ENCODE measurements at places on chromosomes 11 and 22. TPM values are rescaled to one million over a fixed set of nuclear protein-coding genes. Genes with fewer than 3 reads are reported as not detected.
A peak's percentile ranks its signal among the peaks of the same experiment; 100 is the strongest.

DNA sequence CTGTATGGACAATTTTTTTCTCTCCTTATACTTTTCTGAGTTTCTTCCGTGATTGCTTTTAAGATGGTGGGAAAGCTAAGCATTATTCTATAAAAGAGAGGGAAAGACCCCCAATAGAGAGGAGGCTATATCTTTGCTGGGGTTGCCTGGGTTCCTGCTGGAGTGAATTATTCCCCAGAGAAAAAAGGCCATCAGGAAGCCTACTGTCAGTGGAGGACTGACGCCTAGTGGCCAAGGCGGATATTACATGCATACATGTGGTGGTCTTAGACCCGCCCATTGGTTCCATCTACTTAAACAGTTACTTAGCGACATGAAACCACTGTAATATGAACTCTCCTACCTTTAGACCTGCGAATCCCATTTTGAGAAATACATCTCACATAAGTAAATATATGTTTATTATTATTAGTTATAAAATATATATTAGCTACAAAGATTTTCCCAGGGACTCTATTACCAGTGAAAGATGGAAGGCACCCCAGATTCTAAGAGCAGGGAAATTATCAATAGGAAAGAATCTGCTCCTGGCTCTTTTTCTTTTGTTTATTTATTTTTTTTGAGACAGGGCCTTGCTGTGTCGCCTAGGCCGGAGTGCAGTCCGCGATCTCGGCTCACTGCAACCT lies 15.7 kb upstream of the PGA3 start:
- DNase-seq, result peak; percentile 44

Gene LMO2
- 9.0 TPM for total RNA-seq

GRCh38 chr11:124172599-124172998 lies 10.5 kb upstream of the OR10D3 start:
- no peak for DNase-seq

DNA sequence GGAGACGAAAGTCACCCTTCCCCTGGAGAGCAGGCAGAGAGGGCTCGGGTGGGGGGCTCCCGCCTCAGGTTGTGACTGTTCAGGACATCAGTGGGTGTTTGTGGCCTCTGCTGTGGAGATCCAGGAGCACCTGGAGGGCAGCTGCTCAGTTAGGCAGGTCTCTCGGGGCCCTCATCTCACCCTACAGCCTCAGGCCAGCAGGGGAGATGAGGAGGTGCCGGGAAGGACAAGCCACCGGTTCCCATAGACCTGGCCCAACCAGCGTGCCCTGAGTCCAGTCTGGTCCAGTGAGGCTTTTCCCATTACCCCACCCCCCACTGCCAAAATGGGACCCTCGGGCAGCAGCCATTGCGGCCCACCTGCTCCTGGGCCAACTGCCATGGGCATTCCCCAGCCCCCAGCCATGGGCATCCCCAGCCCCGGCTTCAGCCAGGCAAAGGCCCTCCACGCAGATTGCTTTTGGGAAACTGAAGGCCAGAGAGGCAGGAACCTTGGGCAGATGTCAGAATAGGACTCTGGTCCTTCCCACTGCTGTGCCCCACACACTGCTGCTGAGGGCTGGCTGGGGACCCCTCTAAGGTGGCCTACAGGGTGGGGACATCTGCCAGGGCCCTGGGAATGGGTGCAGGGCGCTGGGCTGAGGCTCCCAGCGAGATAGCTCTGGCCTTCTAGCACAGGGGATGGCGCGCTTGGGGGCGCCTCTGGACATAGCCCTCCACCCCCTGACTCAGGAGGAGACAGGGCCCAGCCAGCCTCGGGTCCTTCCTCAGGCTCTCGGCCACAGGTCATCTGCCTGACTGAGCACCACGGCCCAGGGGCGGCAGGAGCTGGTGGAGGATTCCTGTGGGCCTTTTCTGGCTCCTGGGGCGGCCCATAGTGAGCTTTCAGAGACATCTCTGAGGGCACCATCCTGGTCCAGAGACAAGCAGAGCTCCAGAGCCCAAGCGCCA lies 4.8 kb downstream of the PIM3 start:
- DNase-seq, result peak; percentile 28

DNA sequence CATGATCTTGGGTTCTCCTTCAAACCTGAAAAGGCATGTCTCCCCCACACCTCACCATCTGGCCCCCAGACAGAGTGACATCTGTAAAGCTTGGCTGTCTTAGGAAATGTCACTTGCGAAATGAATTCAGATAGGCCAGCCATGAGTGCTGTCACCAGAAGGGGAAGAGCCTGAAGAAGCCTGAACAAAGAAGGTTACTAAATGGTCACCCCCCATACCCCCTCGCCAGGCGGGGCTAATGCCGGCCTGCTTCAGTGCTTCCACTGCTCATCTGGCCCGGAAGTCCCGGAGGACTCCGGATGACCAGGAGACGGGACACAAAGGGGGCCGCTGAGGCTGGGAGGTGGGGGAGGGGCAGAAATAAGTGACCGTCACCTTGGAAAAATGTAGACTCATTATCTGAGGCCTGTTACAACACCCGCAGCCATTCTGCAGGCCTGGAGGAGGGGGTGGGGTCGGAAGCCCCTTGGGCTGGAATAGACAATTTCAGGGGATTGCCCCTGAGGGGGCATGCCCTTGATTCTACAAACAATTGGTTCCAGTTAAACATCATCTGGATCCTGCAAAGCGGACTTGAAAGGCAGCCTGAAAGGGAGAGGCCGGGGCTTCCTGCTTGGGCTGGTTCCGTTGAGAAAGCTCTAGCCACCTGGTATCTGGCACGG lies 43.2 kb downstream of the NAT10 start:
- no peak for DNase-seq

Gene HBB
- 9.3 TPM for total RNA-seq

GRCh38 chr22:38398609-38399461 lies 56.2 kb downstream of the KCNJ4 start:
- DNase-seq, result peak; percentile 77

Gene FADS2
- 5.6 TPM for total RNA-seq

Gene MUC6
- not detected for total RNA-seq

Gene JAML
- 6.7 TPM for total RNA-seq

Gene FUT4
- 29.9 TPM for total RNA-seq

DNA sequence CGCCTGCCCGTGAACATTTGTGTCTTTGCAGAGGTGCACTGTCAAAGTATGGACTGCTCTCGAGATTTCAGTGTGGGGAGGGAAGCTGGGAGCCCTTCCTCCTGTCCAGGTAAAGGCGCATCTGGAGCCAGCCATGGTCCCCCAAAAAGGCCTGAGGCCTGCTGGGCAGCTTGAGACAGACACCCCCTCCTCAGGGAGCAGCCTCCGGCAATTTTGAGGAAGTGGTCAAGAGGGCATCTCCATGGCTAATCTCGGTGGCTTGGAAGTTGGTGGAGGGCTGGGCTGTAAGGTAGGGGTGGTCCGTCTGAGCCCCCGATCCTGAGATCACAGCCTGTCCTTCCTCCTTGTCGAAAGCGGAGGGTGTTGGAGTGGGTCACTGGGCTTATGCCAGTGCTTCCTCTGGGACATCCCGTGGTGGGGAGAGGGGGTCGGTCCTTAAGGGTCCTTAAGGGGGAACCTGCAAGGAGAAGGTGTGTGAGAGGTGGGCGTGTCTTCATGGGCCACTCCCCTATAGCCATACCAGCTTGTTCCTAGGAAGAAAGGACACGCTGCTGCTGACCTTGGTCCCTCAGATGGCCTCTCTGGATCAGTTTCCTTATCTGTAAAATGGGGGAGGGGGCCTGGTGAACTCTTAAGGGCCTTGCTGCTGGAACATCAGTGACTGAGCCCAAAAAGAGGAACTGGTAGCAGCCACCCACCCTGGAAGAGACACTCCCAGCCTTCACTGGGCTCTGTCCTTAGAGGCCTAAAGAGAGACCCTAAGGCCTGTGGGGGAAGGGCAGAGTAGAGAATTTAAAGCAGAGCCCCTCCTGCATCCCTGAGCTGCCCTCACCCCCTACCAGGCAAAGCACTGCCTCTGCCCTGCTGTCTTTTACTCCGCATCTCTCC lies 2.6 kb downstream of the KCNC1 start:
- no peak for DNase-seq

GRCh38 chr11:118374729-118375128 lies 15.3 kb downstream of the UBE4A start:
- DNase-seq, result no peak

DNA sequence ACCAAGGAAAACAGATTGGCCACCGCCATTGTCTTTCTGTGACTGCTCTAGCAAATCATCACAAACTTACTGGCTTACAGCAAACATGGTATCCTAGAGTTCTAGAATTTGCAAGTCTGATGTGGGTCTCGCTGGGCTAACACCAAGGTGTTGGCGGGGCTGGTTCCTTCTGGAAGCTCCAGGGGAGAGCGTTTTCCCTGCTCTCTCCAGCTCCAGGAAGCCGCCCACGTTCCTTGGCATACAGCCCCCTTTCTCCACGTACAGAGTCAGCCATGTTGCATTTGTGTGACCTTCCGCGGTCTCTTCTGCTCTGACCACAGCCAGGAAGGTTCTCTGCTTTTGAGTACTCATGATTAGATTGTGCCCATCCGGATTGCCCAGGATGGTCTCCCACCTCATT lies 27.5 kb downstream of the TBC1D22A start:
- DNase-seq, result no peak

DNA sequence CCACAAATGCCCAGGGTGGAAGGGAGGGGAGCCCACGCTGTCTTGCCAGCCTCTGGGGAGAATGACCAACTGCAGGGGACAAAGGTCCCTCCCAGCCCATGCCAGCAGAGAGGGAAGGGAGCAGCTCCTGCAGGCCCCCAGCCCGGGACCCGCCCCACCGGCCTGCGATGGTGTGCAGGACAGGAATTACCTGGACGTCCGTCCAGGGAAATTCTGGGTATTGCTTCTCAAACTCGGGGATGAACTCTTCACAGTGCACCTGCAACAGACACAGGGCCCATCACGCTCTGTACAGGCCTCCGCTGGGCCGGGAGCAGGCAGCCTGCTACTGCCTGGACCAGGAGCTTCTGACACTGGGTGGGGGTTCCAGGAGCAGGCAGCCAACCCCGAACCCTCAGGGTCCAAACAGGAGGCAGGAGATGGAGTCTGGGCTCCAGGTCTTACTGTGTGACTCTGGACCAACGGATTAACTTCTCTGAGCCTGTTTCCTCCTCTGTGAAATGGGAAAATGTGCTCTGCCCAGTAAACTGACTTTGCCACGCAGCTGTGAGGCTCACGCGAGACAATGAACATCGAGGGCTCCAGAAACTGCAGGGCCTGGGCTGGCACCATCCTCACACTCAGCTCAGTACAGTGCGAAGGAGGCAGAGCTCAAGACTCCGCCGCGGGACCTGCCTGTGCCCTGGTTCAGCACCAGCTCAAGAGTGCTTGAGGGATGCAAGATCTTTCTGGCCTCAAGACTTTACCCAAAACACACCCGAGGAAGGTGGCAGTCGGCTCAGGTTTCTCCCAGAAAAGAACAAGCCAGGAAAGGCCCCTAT lies 17.4 kb downstream of the TTLL12 start:
- DNase-seq, result no peak

GRCh38 chr22:24894998-24895397 lies 51.5 kb downstream of the LHFPL7 start:
- DNase-seq, result peak; percentile 87
